ENCODE measurements at places on chromosomes 4 and X.

GRCh38 chrX:2784026-2784425 lies 32.2 kb downstream of the XG start:
- DNase-seq = no peak

DNA sequence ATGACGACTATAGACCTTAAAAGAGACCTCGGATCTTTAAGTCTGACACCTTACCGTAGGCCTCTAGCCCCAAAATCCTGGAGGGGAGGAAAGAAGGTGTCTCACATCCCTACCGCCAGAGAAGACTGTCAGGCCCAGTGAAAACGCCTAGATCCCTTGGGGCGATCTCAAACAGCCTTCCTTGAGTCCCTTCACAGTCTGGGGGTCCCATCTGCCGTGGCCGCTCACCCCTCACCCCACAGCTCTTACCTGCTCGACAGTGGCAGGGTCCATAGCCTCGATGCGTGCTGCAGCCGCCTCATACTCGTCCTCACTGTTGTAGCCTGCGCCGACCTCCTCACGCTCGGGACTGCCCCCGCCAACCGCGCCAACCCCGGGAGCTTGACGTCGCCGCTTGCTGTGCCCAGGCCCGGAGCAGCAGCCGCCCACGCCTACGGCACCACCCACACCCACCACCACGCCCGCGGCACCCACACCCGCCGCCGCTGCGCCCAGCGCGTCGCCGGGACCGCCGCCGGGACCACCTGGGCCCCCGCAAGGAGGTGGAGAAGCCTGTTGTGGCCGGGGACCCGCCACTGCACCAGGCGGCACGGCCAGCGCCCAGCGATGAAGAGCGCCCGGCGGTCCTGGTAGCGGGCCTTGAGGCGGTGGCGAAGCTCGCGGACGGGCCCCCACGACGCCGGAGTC lies 536 bp downstream of the OTUD5 start:
- peak; percentile 30 for DNase-seq

GRCh38 chrX:53086464-53086863 lies 4.3 kb downstream of the TSPYL2 start:
- DNase-seq = no peak

GRCh38 chrX:120463241-120463640 lies 5.9 kb downstream of the LAMP2 start:
- DNase-seq = peak; percentile 17

DNA sequence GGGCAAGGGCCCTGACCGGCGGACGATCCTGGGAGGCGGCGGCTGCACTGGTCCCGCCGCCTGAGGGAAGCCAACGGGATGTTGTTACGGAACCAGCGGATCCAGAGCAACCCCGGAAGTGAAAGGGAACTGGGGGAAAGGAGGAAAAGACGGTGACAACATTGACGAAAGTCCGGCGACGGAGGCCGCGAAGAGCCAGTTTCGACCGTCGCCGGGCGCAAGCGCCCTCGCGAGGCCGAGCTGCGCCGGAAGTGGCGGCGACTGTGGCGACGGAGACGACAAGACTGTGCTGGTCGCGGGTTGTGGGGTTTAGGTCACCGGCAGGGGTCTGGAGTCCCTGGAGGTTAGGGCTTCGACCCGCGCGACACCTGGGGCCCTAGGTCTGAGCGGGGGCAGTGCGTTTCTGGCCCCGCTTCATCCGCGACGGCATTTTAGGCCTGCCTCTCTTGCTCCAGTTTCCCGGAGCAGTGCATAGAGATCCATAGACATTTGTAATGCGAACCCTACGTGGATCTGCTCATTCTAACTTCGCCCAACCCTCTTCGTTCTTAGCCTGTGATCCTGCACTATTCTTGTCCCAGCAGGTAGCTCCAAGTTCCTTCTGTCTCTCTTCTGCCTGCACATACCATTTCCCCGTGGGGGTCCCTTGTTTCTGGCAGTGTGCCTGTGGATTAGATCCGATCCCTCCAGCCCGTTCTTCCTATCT lies at the start of gene BOD1L1:
TSS of gene BOD1L1 (minus strand) at position 120 of the 706 bp plus-strand sequence. CDS start 138 bp downstream, outside the sequence.
- DNase-seq = peak; percentile 96

- DNase-seq = no peak
Measured at GRCh38 chr4:175326796-175327195, 408.6 kb downstream of the ADAM29 start.

DNA sequence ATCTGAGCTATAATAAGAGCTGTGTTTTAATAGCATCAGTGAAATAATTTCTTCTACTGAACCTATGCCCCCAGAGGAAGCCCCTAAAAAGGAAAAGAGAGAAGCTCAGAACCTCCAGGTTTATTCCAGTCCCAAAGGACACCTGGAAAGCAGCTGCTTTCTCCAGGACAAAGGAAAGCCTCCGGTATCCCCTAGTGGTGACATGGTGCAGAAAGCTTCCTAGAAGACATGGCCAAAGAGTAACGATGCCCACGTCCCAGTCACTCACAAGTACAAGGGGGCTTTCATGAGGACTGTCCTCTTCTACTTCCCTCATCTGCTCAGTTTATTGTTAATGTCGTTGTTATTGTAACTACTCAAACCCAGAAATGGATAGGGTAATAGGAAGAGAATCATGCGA lies 343.9 kb downstream of the UNC5C start:
- DNase-seq = no peak

DNA sequence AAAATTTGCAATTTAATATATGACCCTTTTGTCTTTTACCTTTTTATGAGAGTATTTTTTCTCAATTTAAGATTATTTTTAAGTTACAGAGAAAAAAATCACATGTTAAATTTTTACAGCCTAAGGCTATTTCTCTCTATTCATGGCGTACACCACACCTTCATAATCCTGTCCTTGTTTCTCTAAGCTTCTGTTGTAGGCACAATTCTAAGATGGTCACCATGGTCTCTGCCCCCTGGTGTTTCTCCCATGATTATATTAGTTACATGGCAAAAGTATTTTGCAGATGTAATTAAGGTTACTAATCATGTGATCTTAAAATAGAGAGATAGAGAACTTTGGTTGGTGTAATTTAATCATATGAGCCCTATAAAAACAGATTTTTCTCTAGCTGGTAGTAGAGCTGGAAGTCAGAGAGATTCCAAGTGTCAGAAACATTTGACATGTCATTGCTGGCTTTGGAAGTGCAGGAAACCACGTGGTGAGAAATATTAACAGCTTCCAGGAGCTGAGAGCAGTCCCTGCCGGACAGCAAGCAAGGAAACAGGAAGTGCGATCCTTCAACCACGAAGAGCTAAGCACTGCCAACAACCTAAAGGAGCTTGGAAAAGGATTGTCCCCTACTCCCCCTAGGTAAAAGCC lies 89.8 kb downstream of the EIF4E start:
- peak; percentile 27 for DNase-seq

- no peak for DNase-seq
Measured at GRCh38 chr4:119493886-119494285, 134.7 kb downstream of the PDE5A start.

- DNase-seq = no peak
Measured at GRCh38 chr4:139893801-139894200, 228.2 kb downstream of the MGST2 start.

GRCh38 chr4:174865418-174865985 lies 36.5 kb upstream of the GLRA3 start:
- no peak for DNase-seq

DNA sequence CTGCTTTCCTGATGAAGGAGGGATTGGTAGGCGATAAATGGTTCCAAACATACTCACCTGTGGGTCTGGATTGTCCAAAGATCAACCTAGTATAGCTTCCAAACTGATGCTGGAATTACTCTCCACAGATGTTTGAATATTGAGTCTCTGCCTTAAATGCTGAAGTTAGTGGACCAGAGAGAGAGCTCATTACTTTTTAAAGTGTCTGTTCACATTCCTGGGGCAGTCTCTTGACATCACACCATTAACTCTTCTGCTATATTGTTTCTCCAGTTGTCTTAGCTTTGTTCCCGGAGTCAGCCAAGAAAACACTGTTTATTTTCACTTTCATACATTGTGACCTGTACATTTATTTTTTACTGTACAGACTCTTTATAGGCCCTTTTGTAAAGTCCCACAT lies 35.4 kb downstream of the ARHGEF38 start:
- DNase-seq = no peak

- DNase-seq = peak; percentile 1
Measured at GRCh38 chrX:134625315-134625718, 33.0 kb downstream of the PLAC1 start.

DNA sequence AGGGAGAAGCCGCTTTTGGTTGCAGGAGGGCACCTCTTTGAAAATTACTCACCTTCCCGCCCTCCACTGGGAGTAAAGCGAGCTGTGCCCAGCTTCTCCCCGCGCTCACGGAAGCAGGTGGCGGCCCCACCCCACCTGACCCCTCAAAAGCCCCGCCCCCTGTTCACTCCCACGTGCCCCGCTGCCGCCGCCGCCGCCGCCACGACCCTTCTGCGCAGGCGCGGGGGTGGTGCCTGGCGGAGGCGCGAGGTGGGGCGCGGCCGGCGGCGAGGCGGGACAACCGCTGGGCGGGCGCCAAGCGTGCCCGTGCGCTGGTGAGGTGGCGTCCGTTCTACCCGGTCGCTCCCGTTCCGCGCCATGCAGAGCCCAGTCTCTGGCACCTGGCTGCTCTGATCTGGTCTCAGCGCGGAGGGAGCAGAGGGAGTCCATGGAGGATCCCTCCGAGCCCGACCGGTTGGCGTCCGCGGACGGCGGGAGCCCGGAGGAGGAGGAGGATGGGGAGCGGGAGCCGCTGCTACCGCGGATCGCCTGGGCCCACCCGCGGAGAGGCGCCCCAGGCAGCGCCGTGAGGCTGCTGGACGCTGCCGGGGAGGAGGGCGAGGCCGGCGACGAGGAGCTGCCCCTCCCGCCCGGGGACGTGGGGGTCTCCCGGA lies at the start of gene PI4K2B:
TSS of gene PI4K2B (plus strand) at position 297 of the 653 bp plus-strand sequence. CDS start at position 428, 131 bp downstream.
- DNase-seq = peak; percentile 95

DNA sequence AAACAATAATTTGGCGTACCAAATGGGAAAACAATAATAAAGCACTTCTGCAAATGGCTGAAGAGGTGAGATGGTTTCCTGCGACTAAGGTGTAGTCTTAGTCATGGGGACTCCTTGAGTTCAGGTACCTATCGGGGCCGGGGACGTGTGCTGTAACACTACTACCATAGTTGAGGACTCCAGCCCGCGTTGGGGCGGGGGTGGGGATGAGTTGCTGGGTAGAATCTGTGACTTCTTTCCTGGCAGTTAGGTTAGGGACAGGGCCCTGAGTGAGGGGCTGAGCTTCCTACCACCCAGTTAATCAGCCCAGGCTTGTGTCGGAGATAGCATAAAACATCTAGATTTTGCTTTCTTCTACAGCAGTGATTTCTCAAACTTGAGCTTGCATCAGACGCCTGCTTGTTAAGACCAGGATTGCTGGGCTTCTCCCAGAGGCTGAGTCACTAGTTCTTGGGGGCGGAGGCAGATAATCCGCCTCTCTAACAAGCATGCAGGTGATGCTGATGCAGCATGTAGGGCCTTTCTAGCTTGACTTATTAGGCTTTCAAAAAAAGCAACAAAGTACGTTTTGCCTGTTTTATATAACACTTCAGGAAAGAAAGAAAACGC lies 30.2 kb downstream of the RBBP7 start:
- DNase-seq = peak; percentile 29

All from suppressor macrophage (primary cell).